Stimulated activated naive CD8-positive, alpha-beta T cell treated with anti-CD3 and anti-CD28 coated beads, Interleukin-15, Interleukin-2, amounts not matched to agents 100 U/mL and 50 U/mL, for 24 hours (primary cell): ENCODE measurements at places on chromosomes 12 and 14.

DNA sequence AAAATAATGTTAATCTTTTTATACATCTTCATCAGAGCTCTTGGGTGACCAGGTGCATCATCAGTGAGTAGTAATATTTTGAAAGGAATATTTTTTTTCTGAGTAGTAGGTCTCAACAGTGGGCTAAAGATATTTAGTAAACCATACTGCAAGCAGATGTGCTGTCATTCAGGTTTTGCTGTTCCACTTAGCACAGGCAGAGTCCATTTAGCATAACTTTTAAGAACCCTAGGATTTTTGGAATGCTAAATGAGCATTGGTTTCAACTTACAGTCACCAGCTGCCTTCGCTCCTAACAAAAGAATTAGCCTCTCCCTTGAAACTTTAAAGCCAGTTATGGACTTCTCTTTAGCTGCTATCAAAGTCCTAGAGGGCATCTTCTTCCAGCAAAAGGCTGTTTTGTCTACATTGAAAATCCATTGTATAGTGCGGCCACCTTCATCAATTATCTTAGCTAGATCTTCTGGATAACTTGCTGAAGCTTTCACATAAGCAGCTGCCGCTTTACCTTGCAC lies 24.6 kb downstream of the RIMKLB start:
- no peak for DNase-seq

- DNase-seq: no peak
Observed at GRCh38 chr12:102513272-102513671, 32.9 kb upstream of the IGF1 start.

DNA sequence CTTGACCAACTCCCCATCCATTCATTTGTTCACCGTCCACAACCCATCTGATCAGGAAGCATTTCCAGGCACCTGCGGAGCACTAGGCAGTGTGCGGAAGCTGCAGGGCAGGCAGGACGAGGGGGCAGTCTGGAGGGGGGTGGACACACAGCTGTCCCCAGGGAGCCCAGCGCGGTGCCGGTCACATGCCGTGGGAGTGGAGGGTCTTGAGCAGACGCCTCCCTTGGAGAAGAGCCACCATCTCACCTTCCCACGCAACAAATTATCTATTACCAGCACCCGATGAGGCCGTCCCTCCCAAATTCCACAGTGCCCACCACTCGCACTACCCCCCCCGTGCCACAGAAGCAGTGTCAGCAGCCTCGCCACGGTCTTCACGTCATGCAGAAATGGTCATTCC lies 10.8 kb downstream of the DLK1 start:
- DNase-seq: no peak

DNA sequence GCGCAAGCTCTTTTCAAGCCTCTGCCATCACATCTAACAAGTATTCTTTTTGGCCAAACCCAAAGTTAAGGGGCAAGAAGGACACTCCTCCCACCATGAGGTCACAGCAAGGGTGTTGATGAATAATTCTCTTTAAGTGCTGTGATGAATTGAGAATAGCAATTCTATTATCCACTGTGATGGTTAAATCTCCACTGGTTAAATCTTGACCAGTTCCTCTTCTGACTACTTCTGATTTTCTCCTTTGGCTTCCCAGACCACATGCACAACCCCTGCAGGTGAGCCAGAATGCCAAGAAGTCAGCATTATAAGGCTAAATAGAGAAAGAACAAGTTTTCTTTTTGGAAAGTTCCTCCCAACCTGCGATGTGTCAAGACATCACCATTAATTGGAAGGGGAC lies 90.6 kb upstream of the BCL2L14 start:
- DNase-seq: no peak
